ENCODE measurements at places on chromosomes 6 and 20.

GRCh38 chr6:55450005-55450404 lies 122.7 kb downstream of the GFRAL start:
- no peaks in the 10 kb centered on the region for H3K36me3 ChIP-seq
- DNase-seq, result no peak
- no peak overlapping the region for H3K4me3 ChIP-seq
- no peak overlapping the region for H3K27ac ChIP-seq
- H3K27me3 ChIP-seq, result no peaks in the 10 kb centered on the region

- no peak for DNase-seq
- H3K36me3 ChIP-seq, result no peaks in the 10 kb centered on the region
Observed at GRCh38 chr6:54188846-54189245, 77.6 kb downstream of the MLIP start.

GRCh38 chr6:35317483-35318195 lies 20.0 kb downstream of the DEF6 start:
- H3K36me3 ChIP-seq, result no peaks in the 10 kb centered on the region
- H3K4me1 ChIP-seq, result no peaks in the 10 kb centered on the region
- peak overlapping the region; percentile 70 for H3K4me3 ChIP-seq
- DNase-seq, result no peak

GRCh38 chr6:140068801-140069200 lies 694.4 kb upstream of the CITED2 start:
- H3K4me3 ChIP-seq, result no peak overlapping the region
- H3K27ac ChIP-seq, result no peak overlapping the region
- peaks cover 21% of the 10 kb centered on the region for H3K4me1 ChIP-seq
- H3K27me3 ChIP-seq, result no peaks in the 10 kb centered on the region
- no peaks in the 10 kb centered on the region for H3K36me3 ChIP-seq

GRCh38 chr20:63357921-63358905 lies 2.9 kb downstream of the CHRNA4 start:
- no peaks in the 10 kb centered on the region for H3K27me3 ChIP-seq
- H3K36me3 ChIP-seq, result no peaks in the 10 kb centered on the region
- DNase-seq, result no peak

DNA sequence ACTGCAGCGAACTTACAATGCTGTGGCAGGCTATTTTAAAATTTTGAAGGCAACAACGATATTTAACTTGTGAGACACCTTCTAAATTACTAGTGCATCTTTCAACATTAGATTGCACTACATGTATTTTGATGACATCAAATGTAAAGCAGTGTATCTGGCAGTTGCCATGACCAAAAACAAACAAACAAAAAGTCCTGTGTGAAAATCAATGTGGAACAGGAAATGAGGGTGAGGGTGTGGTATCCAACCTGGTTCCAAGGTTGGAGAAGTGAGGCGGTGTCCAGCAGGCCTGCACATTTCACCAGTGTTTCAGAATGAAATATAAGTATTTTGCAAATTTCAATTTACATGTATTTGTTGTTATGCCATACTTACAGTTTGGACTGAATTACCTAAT lies 112.0 kb downstream of the LAMP5 start:
- no peak overlapping the region for H3K4me3 ChIP-seq
- H3K4me1 ChIP-seq, result no peaks in the 10 kb centered on the region
- no peaks in the 10 kb centered on the region for H3K36me3 ChIP-seq
- no peak for DNase-seq

- H3K27ac ChIP-seq, result no peak overlapping the region
- no peak overlapping the region for H3K4me3 ChIP-seq
- H3K27me3 ChIP-seq, result no peaks in the 10 kb centered on the region
Observed at GRCh38 chr6:138419766-138420165, 15.7 kb downstream of the HEBP2 start.

GRCh38 chr6:90444160-90444714 lies 142.6 kb downstream of the MAP3K7 start:
- H3K4me3 ChIP-seq, result no peak overlapping the region
- no peaks in the 10 kb centered on the region for H3K27me3 ChIP-seq
- no peak overlapping the region for H3K27ac ChIP-seq
- DNase-seq, result no peak
- H3K36me3 ChIP-seq, result no peaks in the 10 kb centered on the region

- H3K4me3 ChIP-seq, result no peak overlapping the region
- H3K27me3 ChIP-seq, result no peaks in the 10 kb centered on the region
- no peaks in the 10 kb centered on the region for H3K36me3 ChIP-seq
- no peak for DNase-seq
- no peak overlapping the region for H3K27ac ChIP-seq
Observed at GRCh38 chr20:3874194-3874844, 14.9 kb upstream of the PANK2 start.

GRCh38 chr6:118371955-118372354 lies 176.1 kb upstream of the PLN start:
- H3K4me1 ChIP-seq, result no peaks in the 10 kb centered on the region
- H3K36me3 ChIP-seq, result no peaks in the 10 kb centered on the region
- no peak overlapping the region for H3K4me3 ChIP-seq
- no peak for DNase-seq
- H3K27ac ChIP-seq, result no peak overlapping the region

- H3K27me3 ChIP-seq, result no peaks in the 10 kb centered on the region
- no peak for DNase-seq
- peaks cover 41% of the 10 kb centered on the region for H3K4me1 ChIP-seq
- H3K27ac ChIP-seq, result no peak overlapping the region
- H3K36me3 ChIP-seq, result no peaks in the 10 kb centered on the region
Observed at GRCh38 chr6:100879317-100879716, 1.8 kb downstream of the ASCC3 start.

- H3K27ac ChIP-seq, result peak overlapping the region; percentile 39
- H3K4me3 ChIP-seq, result no peak overlapping the region
- peaks cover 22% of the 10 kb centered on the region for H3K4me1 ChIP-seq
Observed at GRCh38 chr6:111367393-111368088, 115.5 kb downstream of the REV3L start.

- H3K4me1 ChIP-seq, result peaks cover 16% of the 10 kb centered on the region
- H3K36me3 ChIP-seq, result no peaks in the 10 kb centered on the region
- DNase-seq, result no peak
- no peaks in the 10 kb centered on the region for H3K27me3 ChIP-seq
- no peak overlapping the region for H3K4me3 ChIP-seq
Observed at GRCh38 chr6:139699335-139699734, 324.9 kb upstream of the CITED2 start.

GRCh38 chr6:41697861-41698781 lies 37.3 kb downstream of the TFEB start:
- H3K4me3 ChIP-seq, result no peak overlapping the region
- no peaks in the 10 kb centered on the region for H3K27me3 ChIP-seq
- H3K4me1 ChIP-seq, result no peaks in the 10 kb centered on the region

DNA sequence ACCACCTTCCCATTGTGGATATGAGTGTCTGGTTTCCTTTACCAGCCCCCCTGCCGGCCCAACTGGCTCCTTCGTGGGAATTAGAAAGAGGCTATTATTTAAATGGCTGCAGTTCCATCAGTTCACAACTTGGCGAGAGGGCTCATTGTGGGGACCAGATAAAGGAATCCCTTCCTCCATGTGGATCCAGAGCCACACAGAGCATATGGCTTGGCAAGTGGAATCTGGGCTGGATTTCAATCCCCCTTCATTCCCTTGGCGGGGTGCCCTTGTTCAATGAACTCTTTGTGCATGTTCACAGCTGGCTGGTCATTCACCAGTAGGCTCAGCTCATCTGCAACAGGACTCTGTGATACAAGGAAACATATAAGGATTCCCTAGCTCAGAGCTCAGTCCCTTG lies 140.6 kb downstream of the OPN5 start:
- no peak overlapping the region for H3K4me3 ChIP-seq
- no peak overlapping the region for H3K27ac ChIP-seq
- no peaks in the 10 kb centered on the region for H3K36me3 ChIP-seq
- H3K27me3 ChIP-seq, result no peaks in the 10 kb centered on the region
- no peak for DNase-seq
- H3K4me1 ChIP-seq, result no peaks in the 10 kb centered on the region

GRCh38 chr20:9172851-9173250 lies 104.0 kb downstream of the PLCB4 start:
- no peak overlapping the region for H3K4me3 ChIP-seq
- H3K36me3 ChIP-seq, result no peaks in the 10 kb centered on the region
- no peak for DNase-seq
- H3K4me1 ChIP-seq, result no peaks in the 10 kb centered on the region
- H3K27ac ChIP-seq, result no peak overlapping the region
- no peaks in the 10 kb centered on the region for H3K27me3 ChIP-seq

DNA sequence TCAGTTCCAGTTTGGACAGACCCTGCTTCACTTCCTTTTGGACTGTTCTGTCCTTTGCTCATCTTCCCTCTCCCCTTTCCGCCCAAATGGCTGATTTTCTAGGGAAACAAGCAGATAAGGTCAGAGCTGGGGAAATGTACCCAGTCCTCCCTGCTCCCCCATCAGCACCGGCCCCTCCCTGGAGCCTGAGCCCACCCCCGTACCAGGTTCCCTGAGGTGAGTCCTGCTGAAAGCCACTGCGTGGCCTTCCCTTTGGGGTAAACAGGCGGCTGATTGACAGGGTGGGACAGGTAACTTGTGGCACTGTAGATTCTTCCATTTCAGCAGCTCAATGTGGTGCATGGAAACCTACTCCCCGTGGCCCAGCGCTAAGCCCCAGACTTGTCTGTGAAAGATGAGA lies 70.5 kb downstream of the NPEPL1 start:
- no peaks in the 10 kb centered on the region for H3K27me3 ChIP-seq
- no peak overlapping the region for H3K4me3 ChIP-seq
- no peaks in the 10 kb centered on the region for H3K4me1 ChIP-seq

- no peak overlapping the region for H3K27ac ChIP-seq
- H3K36me3 ChIP-seq, result no peaks in the 10 kb centered on the region
- H3K4me1 ChIP-seq, result no peaks in the 10 kb centered on the region
- no peaks in the 10 kb centered on the region for H3K27me3 ChIP-seq
Observed at GRCh38 chr6:365835-366234, 25.7 kb upstream of the IRF4 start.

- no peak overlapping the region for H3K27ac ChIP-seq
- peak overlapping the region; percentile 62 for H3K4me3 ChIP-seq
- no peaks in the 10 kb centered on the region for H3K4me1 ChIP-seq
- H3K27me3 ChIP-seq, result no peaks in the 10 kb centered on the region
- peaks cover 14% of the 10 kb centered on the region for H3K36me3 ChIP-seq
- DNase-seq, result no peak
Observed at GRCh38 chr20:37406010-37406998, 60.4 kb downstream of the SRC start.

DNA sequence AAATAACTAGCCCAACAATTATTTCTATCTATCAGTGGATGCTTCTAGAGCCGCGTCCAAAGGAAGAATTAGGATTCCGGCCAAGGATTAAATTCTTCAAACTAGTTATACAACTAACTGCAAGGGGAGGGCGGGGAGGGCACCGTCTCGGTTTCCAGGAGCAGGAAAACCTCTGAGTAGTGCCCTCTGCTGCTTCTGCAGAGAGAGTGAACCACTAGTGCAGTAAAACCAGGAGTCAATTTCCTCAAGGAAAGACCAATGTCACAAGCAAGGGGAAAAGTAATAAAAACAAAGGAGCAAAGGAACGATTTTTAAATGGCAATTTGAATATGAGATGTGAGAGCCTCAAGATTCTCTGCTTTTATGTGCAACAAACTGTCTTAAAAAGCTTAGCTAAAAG lies 16.5 kb upstream of the UBE2J1 start:
- DNase-seq, result no peak
- no peaks in the 10 kb centered on the region for H3K36me3 ChIP-seq
- H3K4me3 ChIP-seq, result no peak overlapping the region
- peaks cover 4% of the 10 kb centered on the region for H3K4me1 ChIP-seq

DNA sequence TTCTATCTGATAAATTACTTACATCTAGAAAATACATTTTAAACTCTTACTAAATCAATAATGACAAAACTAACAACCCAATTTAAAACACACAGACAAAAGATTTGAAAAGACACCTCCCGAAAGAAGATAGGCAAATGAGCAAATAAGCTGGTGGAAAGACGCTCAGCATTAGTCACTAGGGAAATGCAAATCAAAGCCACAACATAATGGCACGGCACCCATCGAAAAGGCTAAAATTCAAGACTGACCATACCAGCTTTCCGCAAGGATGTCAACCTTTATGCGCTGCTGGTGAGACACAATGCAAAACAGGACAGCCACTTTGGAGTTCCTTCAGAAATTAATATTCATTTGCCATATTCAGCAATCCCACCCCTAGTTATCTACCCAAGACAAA lies 25.9 kb downstream of the TAF4 start:
- no peak overlapping the region for H3K4me3 ChIP-seq
- DNase-seq, result no peak
- H3K27me3 ChIP-seq, result no peaks in the 10 kb centered on the region
- H3K4me1 ChIP-seq, result no peaks in the 10 kb centered on the region
- H3K27ac ChIP-seq, result no peak overlapping the region
- no peaks in the 10 kb centered on the region for H3K36me3 ChIP-seq

- H3K36me3 ChIP-seq, result no peaks in the 10 kb centered on the region
- no peak overlapping the region for H3K27ac ChIP-seq
- H3K27me3 ChIP-seq, result no peaks in the 10 kb centered on the region
Observed at GRCh38 chr6:65452333-65452732, 254.7 kb downstream of the EYS start.

GRCh38 chr6:151041686-151042085 lies 176.2 kb downstream of the MTHFD1L start:
- H3K36me3 ChIP-seq, result peaks cover 4% of the 10 kb centered on the region
- DNase-seq, result no peak
- H3K4me3 ChIP-seq, result no peak overlapping the region
- no peaks in the 10 kb centered on the region for H3K27me3 ChIP-seq
